ENCODE measurements at places on chromosomes 3 and 15. TPM values are rescaled to one million over a fixed set of nuclear protein-coding genes. Genes with fewer than 3 reads are reported as not detected.

The RYR3 gene
- 0.05 TPM for total RNA-seq

The CHSY1 gene
- 24.8 TPM for total RNA-seq

The CCR9 gene
- total RNA-seq: not detected

The CYP8B1 gene
- not detected for total RNA-seq

The GNB4 gene
- total RNA-seq: 2.1 TPM

GRCh38 chr3:33848624-33849347, 50.4 kb downstream of the PDCD6IP start:
- no peak for DNase-seq
- H3K27ac ChIP-seq: no peak overlapping the region
- no peak overlapping the region for H3K4me3 ChIP-seq
- H3K36me3 ChIP-seq: peaks cover 40% of the 10 kb centered on the region
- H3K27me3 ChIP-seq: no peaks in the 10 kb centered on the region

DNA sequence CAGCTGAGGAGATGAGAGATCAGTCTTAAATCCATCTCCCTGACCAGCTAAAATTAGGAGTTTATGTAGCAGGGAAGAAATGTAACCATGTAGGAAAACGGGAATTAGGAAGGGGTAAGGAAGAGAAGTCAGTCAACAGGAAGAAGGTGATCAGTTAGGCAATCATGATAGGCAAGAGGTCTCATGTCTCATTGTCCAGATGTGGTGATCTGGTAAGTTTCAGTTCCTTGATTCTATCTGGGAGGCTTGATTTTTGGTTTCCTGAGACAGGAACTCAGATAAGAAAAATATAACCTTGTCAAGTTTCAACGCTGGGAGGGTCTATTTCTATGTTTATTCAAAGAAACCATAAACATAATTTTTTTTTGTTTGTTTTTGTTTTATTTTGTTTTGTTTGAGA, 40.3 kb upstream of the TBC1D5 start:
- no peaks in the 10 kb centered on the region for H3K36me3 ChIP-seq
- no peaks in the 10 kb centered on the region for H3K4me1 ChIP-seq
- peaks cover 2% of the 10 kb centered on the region for H3K27me3 ChIP-seq

GRCh38 chr15:92429378-92430068, 35.8 kb downstream of the ST8SIA2 start:
- H3K4me3 ChIP-seq: no peak overlapping the region
- DNase-seq: no peak
- H3K27ac ChIP-seq: no peak overlapping the region
- H3K4me1 ChIP-seq: no peaks in the 10 kb centered on the region
- no peaks in the 10 kb centered on the region for H3K36me3 ChIP-seq
- peaks cover 10% of the 10 kb centered on the region for H3K27me3 ChIP-seq

- no peaks in the 10 kb centered on the region for H3K27me3 ChIP-seq
- no peaks in the 10 kb centered on the region for H3K36me3 ChIP-seq
- DNase-seq: no peak
- no peak overlapping the region for H3K4me3 ChIP-seq
- H3K27ac ChIP-seq: no peak overlapping the region
These were observed 97.7 kb upstream of the WNT5A start for GRCh38 chr3:55584716-55585368.

- H3K27me3 ChIP-seq: no peaks in the 10 kb centered on the region
- H3K4me3 ChIP-seq: no peak overlapping the region
- DNase-seq: no peak
- no peak overlapping the region for H3K27ac ChIP-seq
- H3K4me1 ChIP-seq: no peaks in the 10 kb centered on the region
These were observed 597.9 kb upstream of the TBL1XR1 start for GRCh38 chr3:177795216-177795615.

GRCh38 chr3:2525968-2526367, 427.3 kb downstream of the CNTN4 start:
- H3K36me3 ChIP-seq: no peaks in the 10 kb centered on the region
- H3K27me3 ChIP-seq: no peaks in the 10 kb centered on the region
- DNase-seq: no peak
- no peak overlapping the region for H3K4me3 ChIP-seq

- no peaks in the 10 kb centered on the region for H3K27me3 ChIP-seq
- no peak for DNase-seq
- H3K4me3 ChIP-seq: no peak overlapping the region
These were observed 66.4 kb downstream of the LMCD1 start for GRCh38 chr3:8567784-8568575.

- H3K4me1 ChIP-seq: peaks cover 5% of the 10 kb centered on the region
- DNase-seq: peak; percentile 36
- H3K4me3 ChIP-seq: no peak overlapping the region
- no peak overlapping the region for H3K27ac ChIP-seq
These were observed 58.5 kb downstream of the CEP63 start for GRCh38 chr3:134544316-134544715.

DNA sequence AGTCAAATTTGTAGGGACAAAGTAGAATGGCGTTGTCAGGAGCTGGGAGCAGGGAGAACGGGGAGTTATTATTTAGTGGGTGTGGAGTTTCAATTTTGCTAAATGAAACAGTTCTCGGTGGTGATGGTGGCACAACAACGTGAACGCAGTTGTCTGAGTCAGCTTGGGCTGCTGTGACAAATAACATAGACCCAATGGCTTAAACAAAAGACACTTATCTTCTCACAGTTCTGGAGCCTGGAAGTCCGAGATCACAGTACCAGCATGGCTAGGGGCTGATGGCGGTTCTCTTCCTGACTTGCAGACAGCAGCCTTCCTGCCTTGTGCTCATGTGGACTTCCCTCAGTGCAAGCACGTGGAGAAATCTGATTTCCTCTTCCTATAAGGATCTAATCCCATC, 90.2 kb downstream of the CHSY1 start:
- no peak overlapping the region for H3K4me3 ChIP-seq
- H3K36me3 ChIP-seq: no peaks in the 10 kb centered on the region
- no peak for DNase-seq
- no peaks in the 10 kb centered on the region for H3K4me1 ChIP-seq
- no peaks in the 10 kb centered on the region for H3K27me3 ChIP-seq
- H3K27ac ChIP-seq: no peak overlapping the region

DNA sequence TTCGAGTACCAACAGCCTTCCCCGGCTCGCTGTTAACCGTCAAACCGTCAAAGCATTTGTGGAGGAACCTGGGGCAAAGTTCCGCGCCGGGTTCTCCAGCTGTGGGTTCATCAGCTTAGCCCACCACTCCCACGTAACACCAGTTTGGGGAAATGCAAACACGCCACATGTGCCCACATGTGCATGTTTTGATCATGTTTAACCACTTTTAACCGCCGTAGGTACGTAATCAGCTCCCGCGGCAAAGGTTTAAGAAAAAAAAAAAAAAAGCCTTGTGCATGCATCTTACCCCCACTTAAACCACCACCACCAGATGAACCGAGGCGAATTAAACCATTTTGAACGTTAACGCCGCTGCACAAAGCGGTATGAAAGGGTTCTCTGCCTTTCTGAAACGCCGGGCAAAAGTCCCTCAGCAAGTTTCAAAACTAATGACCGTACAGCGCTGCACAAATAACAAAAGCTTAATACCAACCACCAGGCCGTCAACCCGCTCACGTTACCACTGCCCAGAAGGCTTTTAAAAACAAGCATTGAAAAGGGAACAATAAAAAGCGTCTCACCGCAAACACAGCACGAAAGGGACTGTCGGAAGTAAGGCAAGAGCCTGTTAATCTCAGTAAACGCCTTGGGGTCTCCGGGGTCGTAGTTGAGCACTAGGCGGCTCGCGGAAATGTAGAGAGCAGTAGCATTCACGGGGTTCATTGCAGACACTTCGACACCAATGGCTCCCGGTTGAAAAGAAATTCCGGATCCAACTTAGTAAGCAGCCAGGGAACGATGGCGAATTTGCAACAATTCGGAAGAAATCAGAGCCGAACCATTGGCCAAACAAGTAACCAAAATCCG, 1.5 kb downstream of the MSL2 start:
- peaks cover 35% of the 10 kb centered on the region for H3K4me1 ChIP-seq
- H3K36me3 ChIP-seq: no peaks in the 10 kb centered on the region
- peak overlapping the region; percentile 99 for H3K27ac ChIP-seq
- peak; percentile 72 for DNase-seq

DNA sequence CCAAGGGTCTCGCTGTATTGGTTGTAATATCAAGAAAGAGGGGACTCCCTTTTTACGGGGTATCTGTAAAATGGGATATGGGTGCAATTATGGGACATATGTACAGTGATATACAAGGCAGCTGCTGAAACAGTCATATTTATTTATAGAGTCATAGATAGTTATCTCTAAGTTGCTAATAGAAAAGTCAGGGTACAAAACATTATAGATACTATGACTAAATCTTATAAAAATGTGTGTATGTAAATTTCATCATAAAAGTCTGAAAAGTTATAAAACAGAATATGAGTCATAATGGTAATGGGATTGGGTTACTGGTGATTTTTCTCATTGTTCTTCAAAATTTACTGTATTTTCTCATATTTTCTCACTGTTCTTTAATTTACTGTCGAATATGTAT, 344.9 kb upstream of the SLCO3A1 start:
- H3K27me3 ChIP-seq: no peaks in the 10 kb centered on the region
- no peak for DNase-seq
- H3K4me3 ChIP-seq: no peak overlapping the region
- no peak overlapping the region for H3K27ac ChIP-seq

DNA sequence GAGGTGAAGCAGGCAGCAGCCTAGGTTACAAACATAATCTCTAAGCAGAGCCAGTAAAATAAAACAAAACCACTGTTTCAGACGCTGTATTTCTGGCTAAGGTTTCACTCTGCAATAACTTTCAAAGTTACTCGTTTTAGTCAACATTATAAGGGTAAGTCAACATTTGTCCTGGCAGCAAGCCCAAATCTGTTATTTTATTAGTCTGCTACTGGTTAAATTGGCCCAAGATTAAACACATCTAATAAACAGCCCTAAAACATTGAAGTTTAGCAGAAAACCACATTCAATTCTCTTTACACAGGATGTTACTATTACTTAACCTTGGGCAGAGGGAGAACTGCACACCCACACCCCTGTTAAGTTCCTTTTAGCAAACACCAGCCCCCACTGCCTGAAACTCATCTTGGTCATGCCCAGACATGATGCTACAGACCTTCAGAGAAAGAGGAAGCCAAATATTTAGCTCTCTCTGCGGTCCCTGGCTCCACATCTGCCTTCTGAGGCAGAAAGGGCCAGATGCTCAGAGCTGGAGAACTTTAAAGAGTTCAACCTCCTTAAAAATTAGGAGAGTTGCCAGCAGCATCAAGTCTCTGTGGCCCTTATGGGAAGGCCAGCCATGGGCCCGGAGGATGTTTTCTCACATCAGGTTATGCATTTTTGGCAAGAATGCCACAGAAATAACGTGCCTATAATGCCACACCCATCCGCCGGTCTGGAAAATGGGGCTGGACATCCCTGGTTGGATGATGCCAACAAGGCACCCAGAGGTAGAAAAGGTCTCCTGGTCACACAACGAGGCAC, 17.9 kb downstream of the ARHGEF3 start:
- H3K27ac ChIP-seq: peak overlapping the region; percentile 78
- peak overlapping the region; percentile 69 for H3K4me3 ChIP-seq
- no peaks in the 10 kb centered on the region for H3K27me3 ChIP-seq
- peaks cover 99% of the 10 kb centered on the region for H3K4me1 ChIP-seq
